NCI-H524 treated with DMSO at 0.1 percent for 48 hours (cell line): ENCODE measurements at places on chromosomes 2 and 18.

DNA sequence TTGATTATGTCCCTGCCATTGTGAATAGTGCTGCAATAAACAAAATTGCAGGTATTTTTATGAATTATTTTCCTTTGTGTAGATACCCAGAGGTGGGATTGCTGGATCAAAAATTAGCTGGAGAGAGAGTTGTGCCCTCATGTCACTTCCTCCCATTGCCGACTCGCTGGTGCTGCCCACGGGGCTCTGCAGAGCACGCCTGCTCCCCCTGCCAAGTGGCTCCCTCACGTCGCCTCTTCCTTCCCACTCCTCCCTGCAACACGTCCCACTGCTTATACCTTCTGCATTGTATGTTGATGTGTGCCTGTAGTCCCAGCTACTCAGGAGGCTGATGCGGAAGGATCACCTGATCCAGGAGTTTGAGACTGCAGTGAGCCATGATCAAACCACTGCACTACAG is 28.1 kb downstream of the PRELID3A start:
- DNase-seq, result no peak

GRCh38 chr2:17754773-17755425 is 961 bp downstream of the GEN1 start:
- no peak for DNase-seq

GRCh38 chr18:64419156-64419555 is 270.3 kb upstream of the LINC00305 start:
- no peak for DNase-seq

DNA sequence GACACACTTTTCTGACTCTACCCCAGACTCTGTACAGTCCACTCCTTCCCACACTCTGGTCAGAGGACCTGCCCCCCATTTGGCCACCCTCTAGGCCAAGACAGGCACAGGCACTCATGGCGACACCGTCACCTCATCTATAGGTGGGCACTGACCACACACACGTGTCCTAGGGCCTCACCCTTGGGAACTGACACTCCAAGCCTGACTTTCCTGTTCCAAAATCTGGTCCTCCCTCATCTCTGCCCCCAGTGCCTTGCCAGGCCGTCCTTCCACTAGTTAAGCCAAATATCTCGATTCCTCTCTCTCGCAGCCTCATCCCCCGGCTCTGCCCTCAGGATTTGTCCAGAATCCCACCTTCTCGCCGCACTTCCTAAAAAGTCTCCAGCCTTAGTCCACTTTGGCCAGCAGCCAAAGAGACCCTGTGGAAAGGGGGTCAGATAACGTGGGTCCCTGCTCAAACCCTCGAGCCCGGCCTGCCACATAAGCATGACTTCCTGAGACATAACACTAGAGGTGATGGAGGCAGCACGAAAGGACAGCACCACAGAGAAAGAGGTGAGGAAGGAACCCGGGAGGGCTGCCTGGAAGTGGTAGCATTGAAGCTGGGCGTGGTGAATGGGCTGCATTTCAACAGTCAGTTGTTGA is 105.8 kb upstream of the OTOS start:
- DNase-seq, result no peak

- DNase-seq, result peak; percentile 28
These were observed 3.0 kb upstream of the CHMP3 start for GRCh38 chr2:86566158-86566820.

- peak; percentile 64 for DNase-seq
These were observed 35.2 kb downstream of the SETBP1 start for GRCh38 chr18:44715842-44716241.

- no peak for DNase-seq
These were observed 11.8 kb downstream of the CCDC85A start for GRCh38 chr2:56195563-56195962.

- DNase-seq, result peak; percentile 62
These were observed 46.2 kb downstream of the TWSG1 start for GRCh38 chr18:9380621-9381395.

GRCh38 chr2:109679626-109680025 is 65.5 kb downstream of the SOWAHC start:
- DNase-seq, result no peak

DNA sequence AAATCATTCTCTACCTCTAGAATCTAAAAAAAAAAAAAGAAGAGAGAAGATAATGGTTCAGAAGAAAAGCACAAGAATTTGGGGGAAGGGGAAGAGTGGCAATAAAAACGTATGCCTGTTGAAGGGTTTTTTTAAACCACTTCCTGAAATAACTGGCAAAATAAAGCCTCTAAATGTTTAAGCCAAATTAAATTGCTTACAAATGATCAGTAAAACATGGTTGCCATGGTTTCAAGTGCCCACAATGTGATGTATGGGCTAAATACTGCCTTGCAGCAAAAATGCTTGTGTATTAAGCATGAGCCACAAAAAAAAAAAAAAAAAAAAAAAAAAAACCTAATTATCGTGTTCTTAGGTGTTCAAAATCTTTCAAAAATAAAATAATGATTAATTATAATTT is 60.8 kb downstream of the RBM43 start:
- no peak for DNase-seq

DNA sequence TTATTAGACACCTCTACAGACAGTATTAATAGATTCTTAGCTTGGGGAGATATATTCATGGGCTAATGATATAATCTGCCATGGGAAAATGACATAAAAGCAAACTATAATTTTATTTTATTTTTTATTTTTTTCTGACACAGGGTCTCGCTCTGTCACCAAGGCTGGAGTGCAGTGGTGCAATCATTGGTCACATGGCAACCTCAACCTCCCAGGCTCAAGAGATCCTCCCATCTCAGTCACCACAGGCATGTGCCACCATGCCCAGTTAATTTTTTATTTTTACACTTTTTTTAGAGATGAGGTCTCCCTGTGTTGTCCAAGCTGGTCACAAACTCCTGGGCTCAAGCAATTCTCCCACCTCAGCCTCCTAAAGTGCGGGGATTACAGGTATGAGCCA is 39.3 kb downstream of the RTN4 start:
- DNase-seq, result no peak

- no peak for DNase-seq
These were observed 185.9 kb upstream of the FOSL2 start for GRCh38 chr2:28206762-28207161.

DNA sequence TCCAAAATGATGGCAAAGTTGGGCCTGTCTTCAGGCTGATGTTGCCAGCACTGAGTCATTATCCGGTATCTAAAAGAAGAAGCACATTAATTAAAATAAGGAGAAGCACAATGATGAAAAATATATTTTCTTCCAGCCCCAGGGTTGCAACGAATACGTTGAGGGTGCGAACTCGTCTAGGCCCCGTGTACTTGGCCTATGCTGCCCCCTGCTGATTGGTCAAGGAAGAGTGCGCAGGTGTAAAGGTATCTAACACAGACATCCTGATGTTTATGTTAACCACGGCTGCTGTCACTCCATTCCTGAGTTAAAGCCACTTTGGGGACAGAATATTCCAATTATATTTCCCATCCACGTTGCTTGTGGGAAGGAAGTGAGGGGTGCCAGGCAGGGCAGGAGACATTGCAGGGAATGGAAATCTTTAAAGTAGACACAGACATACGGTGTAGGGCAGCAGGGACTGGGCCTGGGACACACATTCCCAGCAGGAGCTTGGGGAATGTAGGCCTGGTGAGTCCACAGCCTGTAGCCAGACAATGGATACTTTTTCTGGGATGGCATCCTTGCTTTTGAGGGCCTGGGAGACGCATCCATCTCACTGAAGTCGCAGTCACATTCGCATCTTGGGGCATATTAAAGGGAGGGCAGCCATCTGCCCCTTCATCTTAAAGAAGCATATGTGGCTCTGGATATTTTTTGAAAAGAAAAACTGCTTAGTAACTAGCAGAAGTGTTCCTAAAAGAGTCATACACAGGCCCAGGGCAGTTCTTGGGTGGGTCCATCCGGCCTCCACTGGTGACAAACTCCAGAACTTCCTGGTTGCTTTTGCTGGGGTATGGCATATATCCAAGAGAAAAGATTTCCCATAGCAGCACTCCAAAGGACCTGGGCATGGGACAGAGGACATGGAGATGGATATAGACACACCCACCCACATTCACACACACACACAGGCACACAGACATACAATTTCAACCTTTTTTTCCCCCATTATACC is 81.9 kb downstream of the CLIP4 start:
- DNase-seq, result peak; percentile 36

DNA sequence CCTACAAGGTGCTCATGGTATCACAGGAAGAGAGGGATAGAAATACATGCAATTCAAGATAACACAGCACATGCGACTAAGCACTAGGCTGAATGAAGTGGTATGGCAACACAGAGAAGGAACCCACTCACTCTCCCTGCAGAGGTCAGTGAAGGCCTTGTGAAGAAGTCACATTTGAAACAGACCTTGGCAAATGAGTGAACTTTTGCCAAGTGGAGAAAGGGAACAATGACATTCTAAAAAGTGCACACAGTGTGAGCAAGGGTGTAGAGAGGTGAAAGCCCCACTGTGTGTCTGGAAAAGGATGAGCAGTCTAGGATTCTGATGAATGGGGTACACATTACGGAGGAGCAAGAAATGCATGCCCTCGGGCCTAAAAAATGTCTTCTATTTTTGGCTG is 23.3 kb downstream of the KLF7 start:
- no peak for DNase-seq

- no peak for DNase-seq
These were observed 136.5 kb upstream of the ETAA1 start for GRCh38 chr2:67260343-67261277.

DNA sequence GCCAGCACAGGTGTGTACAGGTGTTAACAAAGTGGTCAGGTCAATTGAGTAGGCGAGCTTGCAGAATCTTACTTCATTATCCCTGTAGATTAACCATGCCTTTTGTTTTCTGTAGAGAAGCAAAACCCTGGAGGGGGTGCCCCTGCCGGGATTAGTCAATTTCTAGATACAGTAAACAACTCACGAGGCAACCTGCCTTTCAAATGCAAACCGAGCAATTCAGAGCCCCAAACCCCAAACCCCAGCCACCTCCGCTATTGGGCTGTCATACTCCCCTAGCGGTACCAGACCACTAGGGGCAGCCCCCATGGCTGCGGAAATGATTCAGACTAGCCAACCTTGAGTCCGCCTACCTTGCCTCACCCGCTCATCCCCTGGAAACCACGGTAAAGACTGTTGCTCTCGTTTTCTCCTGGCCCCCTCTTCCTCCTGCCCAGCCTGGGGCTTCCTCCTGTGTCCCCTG is 61.4 kb upstream of the KIF5C start:
- DNase-seq, result no peak

DNA sequence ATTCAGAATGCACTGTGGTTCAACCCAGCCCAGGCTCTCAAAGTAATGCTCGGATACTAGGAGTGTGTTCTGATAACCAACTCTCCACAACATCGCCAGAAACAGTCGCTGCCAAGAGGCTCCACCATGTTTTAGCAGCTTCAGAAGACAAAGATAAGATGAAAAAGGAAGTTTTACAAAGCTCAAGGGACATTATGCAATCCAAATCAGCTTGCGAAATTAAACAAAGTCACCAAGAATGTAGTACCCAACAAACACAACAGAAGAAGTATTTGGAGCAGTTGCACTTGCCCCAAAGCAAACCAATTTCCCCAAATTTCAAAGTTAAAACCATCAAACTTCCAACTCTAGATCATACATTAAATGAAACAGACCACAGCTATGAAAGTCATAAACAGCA is 360.9 kb downstream of the XIRP2 start:
- no peak for DNase-seq
